ENCODE measurements at places on chromosomes 6 and 20.

GRCh38 chr6:3357678-3358077 is 98.9 kb downstream of the PSMG4 start:
- DNase-seq: no peak

- DNase-seq: peak; percentile 31
Measured at GRCh38 chr6:133989525-133989924, 36.5 kb downstream of the TBPL1 start.

DNA sequence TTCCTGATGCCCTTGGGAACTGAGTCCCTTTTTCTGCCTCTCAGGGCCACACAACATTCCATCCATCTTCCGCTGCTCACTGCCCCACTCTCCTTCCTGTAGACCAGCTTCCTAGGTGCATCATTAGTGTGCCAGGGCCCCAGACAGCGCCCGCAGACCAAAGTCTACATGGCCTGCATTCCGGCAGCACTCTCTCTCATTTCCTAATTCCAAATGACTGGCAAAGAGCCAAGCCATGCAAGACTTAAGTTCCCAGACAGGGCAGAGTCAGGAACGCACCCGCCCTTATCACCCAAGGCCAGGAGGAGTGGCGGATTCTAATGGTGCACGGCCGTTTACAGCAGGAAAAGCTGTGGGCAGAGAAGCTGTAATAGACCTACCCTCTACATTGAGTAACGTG is 159.8 kb upstream of the ARID1B start:
- peak; percentile 38 for DNase-seq

GRCh38 chr6:14861491-14861943 is 384.4 kb upstream of the JARID2 start:
- DNase-seq: no peak

DNA sequence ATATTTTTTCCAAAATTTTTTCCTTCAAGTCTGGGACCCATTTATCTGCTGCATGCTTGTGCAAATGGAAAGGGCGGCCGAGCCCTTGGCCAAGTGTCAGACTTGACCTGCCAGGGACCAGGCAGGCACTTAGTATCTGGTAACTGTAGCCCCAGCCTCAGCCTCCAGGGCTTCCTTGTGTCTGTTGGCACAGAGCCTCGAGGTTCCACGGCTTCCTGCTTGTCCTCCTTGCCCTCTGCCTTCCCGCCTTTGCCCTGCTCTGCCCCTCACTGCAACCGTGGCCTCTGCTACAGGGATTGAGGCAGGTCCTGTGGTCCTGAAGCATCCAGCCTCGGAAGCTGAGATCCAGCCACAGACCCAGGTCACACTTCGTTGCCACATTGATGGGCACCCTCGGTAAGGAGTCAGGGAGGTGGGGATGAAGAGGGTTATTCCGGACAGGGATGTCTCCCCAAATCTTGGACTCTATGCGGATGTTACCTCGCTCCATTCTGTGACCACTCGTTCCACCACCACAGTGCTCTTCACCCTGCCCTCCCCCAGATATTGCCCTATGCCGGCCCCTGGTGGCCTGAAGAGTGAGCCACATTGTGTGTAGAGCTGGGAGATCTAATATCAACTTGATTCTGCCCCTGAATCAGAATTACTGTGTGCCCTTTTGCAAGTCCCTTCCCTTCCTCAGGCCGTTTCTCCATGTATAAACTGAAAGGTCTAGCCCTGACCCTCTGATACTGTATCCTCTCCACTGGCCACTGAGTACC is 41.5 kb upstream of the SRF start:
- peak; percentile 71 for DNase-seq

DNA sequence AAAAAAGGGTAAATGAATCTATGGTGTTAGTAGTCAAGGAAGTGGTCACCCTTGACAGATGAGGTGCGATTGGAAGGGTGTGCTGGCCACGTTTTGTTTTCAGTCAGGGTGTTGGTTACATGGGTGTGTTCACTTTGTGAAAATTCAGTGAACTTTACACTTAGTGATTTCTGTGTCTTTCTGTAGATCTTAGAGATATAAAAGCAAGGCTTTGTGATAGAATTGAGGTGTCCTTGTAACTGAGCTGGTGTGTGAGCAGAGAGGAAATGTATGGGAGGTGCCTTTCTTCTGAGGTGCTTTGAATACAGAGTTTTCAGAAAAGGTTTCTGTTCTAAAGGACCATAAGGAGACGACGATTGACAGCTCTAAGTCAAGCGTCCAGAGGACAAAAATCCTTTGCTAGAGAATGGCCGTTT is 90.5 kb downstream of the SAMD3 start:
- no peak for DNase-seq

DNA sequence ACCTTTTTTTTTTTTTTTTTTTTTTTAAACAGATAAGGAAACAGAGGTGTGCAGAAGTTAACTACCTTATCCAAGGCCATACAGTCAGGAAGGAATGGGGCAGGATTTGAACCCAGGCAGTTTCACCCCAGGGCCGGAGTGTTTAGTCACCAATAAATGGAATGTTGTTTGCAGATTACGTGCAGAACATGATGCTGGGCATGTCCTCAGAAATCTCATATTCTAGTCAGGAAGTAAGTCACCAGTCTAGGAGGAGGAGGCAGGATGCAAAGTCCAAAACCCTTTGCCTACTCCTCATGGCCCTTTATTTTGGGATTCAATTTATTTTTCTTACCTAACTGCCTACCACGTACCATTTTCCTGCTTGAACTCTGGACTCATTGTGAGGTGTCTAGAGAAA is 57.1 kb upstream of the LRRC1 start:
- DNase-seq: peak; percentile 38

GRCh38 chr6:144305985-144306384 is 20.9 kb downstream of the UTRN start:
- DNase-seq: peak; percentile 70

Measured in EH (cell line).